ENCODE measurements at places on chromosomes 11 and 22.
A peak's percentile ranks its signal among the peaks of the same experiment; 100 is the strongest.

DNA sequence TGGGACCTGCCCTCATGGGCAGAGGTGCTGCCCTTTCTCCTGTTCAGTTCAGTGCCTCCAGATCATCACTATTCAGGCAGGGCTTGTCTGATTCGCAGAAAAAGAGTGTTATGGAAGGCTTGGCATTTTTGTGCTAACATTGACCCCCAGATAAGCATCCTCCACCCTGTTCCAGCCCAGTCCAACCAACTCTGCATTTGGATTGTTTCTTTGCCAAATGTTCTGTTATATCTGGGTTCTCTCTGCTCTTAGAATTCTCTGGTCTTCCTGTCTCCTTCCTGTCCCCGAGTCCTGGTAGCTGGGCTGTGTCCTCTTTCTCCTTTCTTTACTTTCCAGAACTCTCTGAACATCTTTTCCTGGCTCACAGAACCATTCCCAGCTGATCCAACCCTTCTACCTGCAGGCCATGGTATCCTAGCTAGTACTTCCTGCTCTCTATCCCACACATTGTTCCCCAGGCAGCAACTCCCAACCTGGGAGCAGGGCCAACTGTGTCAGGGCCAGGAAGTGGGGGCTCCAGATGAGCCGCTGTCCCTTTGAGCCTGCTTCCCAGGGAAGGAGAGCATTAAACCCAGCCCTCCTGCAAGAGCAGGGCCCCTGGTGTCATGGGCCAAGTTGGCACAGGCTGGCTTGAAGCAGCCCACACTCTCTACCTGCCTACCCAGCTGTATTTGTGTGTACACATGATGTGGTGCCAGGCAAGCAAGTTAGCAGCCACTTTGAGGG lies 280.7 kb upstream of the CADM1 start:
- no peak for DNase-seq

- no peak for DNase-seq
These were observed 16.6 kb downstream of the VPS37C start for GRCh38 chr11:61144511-61145179.

DNA sequence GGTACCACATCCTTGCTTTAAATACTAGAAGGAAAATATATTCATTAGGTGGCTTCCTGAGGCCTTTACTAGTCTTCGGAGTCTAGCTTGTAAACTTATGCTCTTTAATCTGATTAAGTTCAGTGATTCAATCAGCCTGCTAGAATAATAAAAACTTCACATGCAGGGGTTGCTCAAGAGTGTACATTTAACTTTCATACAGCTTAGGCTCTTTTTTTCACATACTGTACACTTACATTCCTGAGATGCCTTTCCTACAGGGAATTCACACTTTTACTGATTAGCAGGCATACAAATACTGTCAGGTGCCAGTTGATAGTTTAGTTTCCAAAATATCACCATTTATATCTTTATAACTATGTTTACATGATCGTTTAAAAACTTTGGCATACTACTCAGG lies 3.2 kb upstream of the ANO5 start:
- no peak for DNase-seq

DNA sequence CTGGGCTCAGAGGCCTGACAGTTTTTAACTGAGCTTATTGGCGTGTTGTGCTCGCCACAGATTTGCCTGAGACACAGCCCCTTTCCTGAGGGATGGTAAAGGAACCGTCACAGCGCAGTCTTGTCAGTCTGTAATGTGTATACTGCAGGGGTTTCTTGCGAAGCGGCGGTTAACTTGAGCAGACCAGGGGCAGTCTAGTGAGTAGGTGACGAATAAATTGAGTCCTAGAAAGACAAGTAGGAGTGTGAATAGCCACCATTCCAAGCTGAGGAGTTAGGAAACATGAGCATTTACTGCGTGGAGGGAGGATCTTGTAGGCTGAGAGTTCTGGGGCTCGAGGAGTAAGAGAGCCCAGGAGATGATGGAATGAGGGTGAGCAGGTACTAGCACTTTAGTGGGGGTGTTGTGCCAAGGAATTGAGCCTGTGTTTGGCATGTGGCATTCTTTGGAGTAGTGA lies 1.4 kb downstream of the MED15 start:
- DNase-seq, result no peak

DNA sequence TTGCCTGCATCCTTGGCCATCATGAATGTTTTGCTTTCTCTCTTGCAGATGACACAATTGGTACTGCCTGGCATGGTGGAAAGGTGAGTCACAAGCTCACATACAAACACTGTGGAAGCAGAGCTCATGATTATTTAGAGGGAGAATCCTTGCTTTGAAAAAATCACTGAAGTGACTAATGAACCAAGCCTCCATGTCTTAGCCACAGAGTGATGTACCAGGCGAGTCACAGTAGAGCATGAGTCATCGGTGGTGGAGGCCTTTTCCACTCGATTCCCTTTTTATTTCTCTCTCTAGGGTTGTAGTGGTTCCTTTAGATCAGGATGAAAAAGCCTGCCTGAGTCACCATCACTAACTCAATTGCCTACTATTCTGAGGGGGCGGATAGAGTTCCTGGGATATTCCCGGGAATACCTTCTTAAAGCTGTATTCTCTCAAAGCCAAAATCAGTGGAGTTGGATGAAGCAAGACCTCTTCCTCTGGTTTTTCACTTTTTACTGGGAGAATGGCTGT lies 49.6 kb upstream of the ALKBH3 start:
- DNase-seq, result no peak

- DNase-seq, result no peak
These were observed 321.7 kb downstream of the NTM start for GRCh38 chr11:131692151-131692550.

DNA sequence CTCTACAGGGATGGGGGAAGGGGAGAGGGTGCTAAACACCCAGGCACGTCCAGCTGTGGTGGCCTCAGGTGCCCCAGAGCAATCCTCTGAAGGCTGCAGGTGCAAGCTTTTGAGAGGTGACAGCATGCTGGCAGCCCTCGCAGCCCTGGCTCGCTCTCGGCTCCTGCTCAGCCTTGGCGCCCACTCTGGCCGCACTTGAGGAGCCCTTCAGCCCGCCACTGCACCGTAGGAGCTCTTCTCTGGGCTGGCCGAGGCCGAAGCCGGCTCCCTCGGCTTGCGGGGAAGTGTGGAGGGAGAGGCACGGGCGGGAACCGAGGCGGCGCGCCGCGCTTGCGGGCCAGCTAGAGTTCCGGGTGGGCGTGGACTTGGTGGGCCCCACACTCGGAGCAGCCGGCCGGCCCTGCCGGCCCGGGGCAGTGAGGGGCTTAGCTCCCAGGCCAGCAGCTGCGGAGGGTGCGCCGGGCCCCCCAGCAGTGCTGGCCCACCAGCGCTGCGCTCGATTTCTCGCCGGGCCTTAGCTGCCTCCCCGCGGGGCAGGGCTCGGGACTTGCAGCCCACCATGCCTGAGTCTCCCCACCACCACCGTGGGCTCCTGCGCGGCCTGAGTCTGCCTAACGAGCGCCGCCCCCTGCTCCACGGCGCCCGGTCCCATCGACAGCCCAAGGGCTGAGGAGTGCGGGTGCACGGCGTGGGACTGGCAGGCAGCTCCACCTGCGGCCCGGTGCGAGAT lies 112.1 kb downstream of the TRIM29 start:
- DNase-seq, result no peak

DNA sequence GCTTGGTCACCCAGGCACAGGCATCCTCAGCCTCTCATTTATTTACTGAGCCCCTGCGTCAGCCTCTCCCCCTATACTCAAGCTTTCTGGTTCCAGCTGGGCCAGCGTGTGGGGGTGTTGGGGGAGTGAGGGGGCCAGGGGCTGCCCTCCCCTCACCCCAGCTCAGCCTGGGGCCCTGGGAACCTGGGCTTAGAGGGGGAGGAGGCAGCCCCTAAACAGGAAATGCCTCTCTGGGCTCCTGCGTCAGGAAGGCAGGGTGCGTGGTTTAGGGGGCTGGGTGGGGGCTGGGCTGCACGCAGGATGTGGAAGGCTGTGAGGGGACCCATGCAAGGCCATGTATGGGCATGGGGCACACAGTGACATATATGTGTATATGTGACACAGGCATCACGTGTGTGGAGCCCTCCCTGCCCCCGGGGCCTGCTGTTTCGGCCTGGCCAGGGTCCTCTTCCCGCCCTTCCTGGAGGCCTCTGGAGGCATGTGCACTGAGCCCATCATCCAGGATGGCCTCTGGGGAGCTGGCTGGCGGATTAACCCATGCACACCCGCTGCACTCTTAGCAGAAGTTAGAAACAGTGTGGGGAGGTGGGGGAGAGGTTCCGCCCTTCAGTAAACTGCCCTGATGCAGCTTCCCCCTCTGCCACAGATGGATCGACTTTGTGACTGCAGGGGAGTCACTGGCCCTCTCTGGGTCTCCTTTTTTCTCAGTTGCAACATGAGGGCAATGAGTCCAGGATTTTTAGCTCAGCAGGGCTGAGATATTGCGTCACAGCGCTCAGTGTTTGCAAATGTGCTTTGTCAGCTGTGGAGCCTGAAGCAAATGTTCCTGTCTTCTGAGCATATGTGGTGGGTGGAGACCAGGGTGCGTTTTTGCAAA lies 1.1 kb upstream of the CD248 start:
- DNase-seq, result peak; percentile 89

DNA sequence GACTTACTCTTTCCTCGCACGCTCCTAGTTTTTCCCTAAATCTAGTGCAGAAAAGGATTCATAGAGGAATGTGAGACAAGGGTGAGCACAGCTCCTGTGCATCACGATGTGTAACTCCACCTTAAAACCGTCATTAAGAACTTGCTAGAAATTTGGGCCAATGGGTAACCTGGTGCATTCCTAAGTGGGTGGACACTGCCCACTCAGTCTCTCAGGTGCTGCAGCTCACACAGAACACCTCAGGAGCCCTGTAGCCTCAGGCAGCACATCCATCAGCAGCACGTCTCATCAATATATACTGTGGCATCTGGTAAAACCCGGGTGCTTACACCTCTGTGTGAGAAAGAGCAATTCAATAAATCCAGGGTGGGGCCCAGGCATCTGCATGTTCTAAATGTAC lies 12.4 kb downstream of the POU2AF3 start:
- no peak for DNase-seq

DNA sequence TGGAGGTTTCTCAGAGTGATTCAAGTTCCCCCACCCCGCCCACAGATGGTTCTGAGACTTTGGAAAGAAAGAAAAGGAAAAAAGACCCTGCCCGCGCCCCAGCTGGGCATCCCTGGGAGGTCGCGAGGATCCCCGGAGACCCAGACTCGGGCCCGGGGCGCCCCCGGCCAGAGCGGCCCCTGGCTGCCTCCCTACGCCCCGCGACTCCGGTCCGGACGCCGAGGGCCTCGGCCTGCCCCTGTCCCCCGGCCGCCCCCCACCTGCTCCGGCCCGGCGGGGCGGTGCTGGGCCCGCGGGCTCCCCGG lies 2.3 kb upstream of the AIFM3 start:
- no peak for DNase-seq

DNA sequence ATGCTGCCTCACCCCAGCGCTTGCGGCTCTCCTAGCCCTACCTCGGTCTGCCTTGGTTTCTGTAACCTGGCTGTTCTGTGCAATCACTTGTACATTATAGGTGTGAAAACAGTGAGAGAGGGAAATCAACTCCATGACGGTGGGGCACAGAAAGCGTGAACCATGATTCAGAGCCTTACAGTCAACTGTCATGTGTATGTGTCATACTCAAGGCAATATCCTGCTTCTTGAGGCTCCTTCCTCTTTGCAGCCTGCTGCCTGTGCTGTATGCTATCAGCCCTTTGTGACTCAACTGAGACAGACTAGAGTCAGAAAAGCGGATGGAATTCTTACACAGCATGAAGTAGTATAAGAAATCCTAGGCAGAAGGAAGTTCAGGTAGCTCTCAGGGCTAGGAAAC lies 2.1 kb downstream of the NRIP3 start:
- DNase-seq, result peak; percentile 65

GRCh38 chr11:2381494-2382128 lies 4.5 kb downstream of the CD81 start:
- DNase-seq, result no peak

GRCh38 chr22:48832592-48832991 lies 995.1 kb downstream of the BRD1 start:
- DNase-seq, result no peak

DNA sequence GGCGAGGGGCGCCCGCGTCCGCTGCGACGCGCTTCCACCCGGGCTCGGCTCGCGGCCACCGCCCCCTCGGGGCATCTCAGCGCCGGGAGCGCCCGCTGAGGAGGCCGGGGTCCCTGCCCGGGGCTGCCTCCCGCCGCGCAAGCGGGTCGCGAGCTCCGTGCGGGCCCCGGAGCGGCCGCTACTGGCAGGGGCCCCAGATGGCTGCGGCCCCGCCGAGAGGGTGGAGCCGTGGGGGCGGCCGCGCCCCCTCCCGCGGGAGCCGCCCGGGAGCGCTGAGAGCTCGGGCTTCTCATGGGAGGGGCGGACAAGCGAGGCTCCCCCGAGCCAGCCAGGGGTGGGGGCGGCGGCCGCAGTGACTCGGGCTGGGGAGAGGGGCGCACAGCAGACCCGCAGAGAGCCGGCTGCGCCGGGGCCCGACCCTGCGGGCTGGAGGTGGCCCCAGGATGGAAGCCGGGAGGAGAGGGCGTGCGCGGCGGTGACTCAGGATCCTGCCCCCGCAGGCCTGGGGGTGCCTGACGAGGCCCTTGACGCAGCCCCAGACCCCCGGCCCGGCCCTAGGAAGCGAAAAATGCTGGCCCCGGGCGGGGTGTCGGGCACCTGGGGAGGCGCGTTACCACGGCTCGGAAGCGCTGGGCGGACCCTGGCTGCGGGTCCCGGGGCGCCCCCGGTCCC lies 603 bp upstream of the ZFTA start:
- peak; percentile 23 for DNase-seq

DNA sequence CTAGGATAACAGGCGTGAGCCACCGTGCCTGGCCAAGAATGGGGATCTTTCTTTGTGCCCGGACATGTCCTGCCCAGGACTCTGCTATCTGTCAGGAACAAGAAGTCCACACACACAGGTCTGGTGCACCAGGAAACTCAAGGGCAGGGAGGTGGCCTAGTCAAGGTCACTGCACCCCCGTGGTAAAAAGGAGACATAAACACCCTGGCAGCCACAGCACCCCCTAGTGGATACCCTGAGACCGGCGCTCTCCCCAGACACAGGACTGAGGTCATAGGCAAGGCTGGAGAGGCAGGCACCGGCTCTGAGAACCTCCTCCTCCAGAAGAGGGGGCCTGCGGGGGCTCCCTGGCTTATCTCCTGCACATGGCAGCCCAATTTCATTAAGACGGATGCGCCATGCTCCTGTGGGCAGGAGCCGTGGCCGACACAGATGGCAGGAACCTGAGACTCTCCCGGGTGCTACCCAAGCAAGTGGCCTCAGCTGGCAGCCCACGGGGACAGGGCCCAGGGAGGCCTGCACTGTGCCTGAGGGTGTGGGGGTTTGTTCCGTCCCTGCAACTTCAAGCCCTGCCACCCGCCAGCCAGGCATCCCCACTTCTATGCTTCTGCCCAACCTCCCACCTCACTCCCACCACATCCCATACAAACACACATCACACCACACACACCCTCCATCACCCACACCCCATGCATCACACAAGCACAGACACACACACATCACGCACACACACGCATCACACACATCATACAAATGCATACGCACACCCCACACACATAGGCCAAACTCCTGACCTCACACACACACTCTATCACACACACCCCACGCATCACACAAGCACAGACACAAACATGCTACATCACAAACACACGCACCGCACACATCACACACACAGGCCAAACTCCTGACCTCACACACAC lies 19.6 kb downstream of the MACROD1 start:
- peak; percentile 60 for DNase-seq
